Activated T-cell treated with anti-CD3 and anti-CD28 coated beads, Interleukin-2, amount 50 U/mL, for 1 hour (primary cell): ENCODE measurements at places on chromosomes 2 and 18.

DNA sequence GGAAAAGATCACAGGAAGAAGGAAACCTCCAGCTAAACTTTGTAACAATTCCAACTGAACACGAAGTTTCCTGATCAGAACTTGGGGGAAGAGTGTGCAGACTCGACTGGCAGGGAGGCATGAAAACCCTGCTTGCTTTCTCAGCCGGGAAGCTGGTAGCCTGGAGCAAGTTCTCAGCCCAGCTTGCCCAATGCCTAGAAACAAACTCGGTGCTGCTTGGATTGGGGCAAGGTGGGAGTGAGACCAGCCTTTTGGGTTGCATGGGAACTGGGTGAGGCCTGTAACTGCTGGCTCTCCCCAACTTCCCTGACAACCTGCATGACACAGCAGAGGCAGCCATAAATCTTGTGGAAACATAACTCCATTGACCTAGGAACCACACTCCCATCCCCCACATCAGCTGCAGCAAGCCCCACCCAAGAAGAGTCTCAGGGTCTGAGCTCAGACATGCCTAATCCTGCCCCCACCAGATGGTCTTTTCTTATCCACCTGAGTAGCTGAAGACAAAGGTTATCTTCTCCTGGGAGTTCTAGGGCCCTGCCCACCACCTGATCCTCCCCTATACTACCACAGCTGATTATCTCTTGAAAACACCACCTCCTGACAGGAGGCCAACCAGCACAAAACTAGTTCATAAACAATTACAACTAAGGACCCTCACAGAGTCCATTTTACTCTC lies 1859.7 kb upstream of the CELF4 start:
- no peak for DNase-seq

GRCh38 chr2:218331745-218332144 lies 24.9 kb upstream of the CATIP start:
- no peak for DNase-seq

DNA sequence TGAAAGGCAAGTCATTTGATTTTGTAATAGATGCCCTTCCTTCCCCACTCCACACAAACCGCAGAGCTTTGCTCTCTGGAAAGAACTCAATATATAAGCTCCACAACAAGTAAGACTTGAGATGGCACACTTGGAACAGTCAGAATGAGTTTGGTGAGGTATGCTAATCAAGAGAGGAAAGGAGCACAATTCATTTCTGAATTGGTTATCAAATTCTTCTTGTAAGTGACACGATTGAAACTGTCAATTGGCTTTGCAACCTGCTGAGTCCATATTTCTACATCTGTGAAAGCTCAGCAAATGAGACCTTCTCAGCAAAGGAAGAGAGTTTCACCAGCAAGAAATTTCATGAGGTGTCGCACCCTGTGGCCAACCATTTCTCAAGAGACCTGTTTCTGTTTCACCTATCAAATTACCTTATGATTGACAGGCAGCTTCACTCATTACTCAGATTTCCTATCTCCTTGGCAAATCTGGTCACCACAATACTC lies 19.1 kb downstream of the CTLA4 start:
- DNase-seq: no peak

GRCh38 chr18:10571537-10571936 lies 45.7 kb downstream of the NAPG start:
- no peak for DNase-seq
